ENCODE measurements at places on chromosomes 16 and 17.
A peak's percentile ranks its signal among the peaks of the same experiment; 100 is the strongest.

GRCh38 chr16:89332243-89332901, 114.9 kb downstream of the ZNF778 start:
- no peak for DNase-seq

DNA sequence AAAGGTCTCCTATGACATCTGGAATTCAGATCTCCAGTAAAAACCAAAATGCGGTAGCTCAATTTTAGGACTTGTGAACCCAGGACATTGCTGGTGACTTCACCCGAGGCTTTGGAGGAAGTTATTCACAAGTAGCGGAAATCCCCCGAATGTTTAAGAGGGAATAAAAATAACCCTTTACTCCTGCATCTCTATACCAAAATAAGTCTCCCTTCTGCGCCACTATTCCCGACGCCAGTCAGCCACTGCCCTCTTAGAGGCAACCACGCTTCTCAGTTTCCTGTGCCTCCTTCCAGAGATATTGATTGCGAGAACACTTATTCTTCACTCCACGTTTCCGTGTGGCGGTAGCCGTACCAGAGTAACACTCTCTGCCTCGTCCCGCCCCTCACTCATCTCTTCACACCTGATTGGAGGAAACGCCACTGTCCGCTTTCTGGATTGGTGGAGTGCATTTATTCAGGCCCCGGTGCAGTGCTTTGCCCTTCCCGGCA, 27.4 kb downstream of the EMP2 start:
- DNase-seq = no peak

DNA sequence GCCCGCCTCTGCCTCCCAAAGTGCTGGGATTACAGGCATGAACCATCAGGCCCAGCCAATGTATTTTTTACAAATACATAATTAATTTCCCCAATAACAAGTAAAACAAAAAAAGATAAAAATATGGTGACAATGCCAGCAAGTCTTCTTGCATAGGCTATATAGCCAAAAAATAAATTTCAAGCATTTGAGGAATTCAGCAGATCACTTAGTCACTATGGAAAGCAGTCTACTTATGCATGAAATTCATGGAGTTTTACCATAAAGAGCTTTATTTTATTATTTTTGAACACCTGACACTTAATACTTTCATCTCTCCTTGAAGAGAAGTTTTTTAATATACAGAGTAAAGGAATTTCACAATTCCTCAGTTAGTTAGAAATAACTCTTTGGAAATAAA, 56.4 kb downstream of the BRIP1 start:
- no peak for DNase-seq

DNA sequence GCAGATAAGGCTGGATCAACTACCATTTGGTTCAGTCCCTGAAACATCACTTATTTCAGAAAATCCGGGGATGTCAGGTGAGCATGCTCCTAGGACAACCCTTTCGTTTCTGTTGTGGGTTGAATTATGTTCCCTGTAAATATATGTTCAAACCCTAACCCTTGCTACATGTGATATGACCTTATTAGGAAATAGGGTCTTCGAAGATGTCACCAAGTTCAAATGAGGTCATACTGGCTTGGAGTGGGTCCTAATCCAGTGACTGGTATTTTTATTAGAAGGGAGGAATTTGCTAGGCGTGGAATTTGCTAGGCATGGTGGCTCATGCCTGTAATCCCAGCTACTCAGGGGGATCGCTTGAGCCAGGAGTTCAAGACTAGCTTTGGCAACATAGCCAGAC, 21.3 kb downstream of the SNX20 start:
- DNase-seq = no peak

DNA sequence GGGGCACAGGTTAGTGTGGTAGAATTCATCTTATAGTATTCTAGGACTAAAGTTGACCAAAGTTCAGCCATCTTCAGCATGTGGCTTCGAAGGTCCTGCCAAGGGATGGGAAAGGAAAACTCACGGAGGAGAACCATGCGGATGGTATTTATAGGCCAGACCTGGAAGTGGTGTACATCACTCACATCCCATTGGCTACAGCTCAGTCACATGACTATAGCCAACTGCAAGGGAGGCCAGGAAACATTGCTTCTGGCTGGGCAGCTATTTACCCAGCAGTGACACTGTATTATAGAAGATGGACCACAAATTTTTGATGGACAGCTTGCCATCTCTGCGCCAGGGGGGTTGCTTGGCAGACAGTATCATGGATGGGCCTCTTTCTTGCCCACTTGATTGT, 35.7 kb upstream of the COQ7 start:
- DNase-seq = no peak

- DNase-seq = no peak
These were observed 244.0 kb downstream of the CPPED1 start for GRCh38 chr16:12559714-12560113.

- no peak for DNase-seq
These were observed 125.2 kb upstream of the SOX9 start for GRCh38 chr17:71995590-71995989.

DNA sequence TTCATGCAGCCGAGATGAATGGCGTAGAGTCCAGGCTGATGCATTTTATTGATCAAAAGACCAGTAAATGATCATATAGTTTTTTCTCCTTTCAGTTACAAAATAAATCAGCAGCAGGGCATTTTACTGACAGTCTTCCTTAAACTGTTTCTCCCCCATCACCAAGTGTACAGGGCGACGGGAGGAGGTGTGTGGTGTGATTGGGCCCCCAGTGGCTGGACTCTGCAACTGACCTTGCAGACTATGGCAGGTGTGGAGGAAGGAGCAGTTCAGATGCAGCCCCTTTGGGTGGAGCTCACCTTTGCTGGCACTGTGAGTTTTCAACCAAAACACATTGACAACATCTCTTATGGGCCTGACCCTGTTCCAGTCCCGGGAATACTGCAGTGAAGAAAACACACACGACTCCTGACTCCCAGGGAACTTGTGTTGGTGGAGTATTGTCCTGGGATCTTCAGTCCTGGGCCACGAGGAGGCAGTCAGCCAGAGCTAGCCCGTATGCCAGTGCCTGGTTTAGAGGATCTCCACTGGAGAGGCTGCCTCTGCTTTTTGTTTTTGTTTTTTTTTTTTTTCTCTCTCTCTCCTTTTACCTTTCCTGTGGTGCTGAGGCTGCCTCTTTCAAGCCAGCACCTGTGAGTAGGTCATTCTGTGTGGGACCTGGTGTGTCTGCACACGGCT, 29.8 kb downstream of the KIAA0513 start:
- no peak for DNase-seq

DNA sequence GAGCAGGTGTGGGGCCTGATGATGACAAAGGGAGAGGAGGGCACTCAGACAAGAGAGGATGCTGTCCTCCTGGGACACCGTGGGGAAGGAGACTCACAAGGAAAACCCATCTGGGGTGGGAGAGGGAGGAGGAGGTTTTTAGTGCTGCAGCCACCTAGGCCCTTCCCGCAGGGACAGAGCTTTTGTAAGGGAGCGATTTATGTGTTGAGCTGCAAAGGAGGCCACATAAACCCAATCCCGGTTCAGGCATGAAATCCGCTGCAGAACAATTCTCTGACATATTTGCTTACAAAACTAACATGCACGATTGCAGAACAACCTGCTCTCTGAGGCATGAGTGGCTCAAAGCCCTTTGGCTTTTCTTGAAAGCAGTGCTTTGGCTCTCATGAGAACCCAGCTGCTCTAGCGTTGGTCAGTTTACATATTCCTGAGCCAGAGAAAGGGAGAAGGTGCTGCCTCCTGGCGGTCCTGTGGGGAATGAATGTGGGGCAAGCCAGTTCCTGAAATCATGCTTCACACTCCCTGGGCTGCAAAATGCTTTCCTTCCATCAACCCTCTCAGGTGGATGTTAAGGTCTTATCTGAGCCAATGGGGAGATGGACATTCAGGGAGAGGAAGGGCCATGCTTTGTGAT, 122.4 kb upstream of the NLRP1 start:
- peak; percentile 34 for DNase-seq

- peak; percentile 81 for DNase-seq
These were observed 16.8 kb downstream of the NQO1 start for GRCh38 chr16:69709456-69710084.

DNA sequence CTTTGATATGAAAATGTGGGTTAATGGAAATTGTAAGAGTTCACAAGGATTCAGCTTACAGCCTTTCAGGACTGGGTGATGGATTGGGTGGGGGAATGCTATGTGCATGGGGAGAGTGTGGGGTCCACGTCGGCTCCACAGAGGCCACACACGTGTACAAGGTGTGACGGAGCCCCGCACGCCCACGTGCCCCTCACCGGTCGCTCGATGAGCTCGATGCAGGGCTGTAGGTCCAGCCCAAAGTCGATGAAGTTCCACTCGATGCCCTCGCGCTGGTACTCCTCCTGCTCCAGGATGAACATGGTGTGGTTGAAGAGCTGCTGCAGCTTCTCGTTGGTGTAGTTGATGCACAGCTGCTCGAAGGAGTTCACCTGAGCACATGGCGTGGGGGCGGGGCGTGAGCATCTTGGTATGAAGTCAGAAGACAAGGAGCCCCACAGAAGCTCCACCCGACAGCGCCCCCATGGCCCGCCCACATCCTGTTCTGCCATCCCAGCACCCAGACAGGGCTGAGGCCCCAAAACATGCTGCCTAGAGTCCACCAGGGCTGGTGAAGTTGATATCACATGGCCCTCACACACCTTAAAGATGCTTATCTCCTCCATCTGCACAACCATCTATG, 99.1 kb downstream of the MYH11 start:
- DNase-seq = no peak

DNA sequence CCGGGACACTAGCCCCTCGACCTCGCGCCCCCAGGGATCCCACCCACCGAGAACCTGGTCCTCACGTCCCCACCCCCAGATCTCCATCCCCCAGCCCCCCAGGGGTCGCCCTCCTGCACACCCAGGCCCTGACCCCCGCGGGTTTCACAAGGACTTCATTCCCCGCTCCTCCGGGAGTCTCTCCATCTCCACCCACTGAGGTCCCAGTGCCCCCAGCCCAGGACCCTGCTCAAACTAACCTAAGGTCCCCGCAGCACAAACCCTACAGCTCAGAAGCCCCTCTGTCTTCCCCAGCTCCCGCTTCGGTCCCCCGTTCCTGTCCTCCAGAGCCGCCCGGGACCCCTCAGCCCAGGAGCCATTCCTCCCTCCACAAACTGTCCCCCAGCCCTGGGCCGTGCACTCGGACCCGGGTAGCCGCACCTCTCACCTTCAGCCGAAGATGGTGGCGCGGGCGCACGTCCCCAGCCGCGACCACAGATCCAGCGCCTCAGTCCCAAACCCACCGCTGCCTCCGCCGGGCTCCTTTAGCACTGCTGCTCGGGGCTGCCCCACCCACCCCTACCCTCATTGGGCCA, at the start of gene MYH10:
TSS of gene MYH10 (minus strand) at position 499 of the 575 bp plus-strand sequence. CDS start 7,479 bp downstream, outside the sequence.
- DNase-seq = no peak

- peak; percentile 49 for DNase-seq
These were observed 55.4 kb downstream of the CFDP1 start for GRCh38 chr16:75377729-75378386.

- DNase-seq = no peak
These were observed 235.1 kb downstream of the ABCC12 start for GRCh38 chr16:47920709-47921108.

- no peak for DNase-seq
These were observed 36.0 kb upstream of the SREBF1 start for GRCh38 chr17:17872547-17873345.

DNA sequence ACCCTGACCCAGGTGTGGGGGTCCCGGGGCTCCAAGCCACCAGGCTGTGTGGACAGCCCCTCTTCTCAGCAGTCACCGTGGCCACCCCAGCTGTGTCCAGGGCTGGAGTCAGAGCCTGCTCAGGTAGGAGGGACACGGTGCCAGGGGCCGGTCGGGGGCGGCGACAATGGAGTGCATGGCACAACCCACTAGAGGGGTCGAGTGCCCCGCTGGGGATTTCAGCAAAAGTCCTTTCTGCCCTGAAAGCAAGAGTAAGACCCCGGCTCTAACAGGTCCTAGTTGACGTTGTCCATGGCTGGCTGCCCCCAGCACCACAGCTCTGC, 11.3 kb downstream of the UTS2R start:
- DNase-seq = no peak

GRCh38 chr16:85094176-85094805, 18.0 kb downstream of the CIBAR2 start:
- no peak for DNase-seq

GRCh38 chr16:89944773-89945172, 3.8 kb upstream of the DEF8 start:
- DNase-seq = no peak

- no peak for DNase-seq
These were observed 358.3 kb downstream of the SEC14L1 start for GRCh38 chr17:77498791-77499698.

GRCh38 chr16:4618645-4619418, 4.1 kb upstream of the UBALD1 start:
- DNase-seq = no peak

GRCh38 chr16:87548046-87548445, 54.3 kb upstream of the JPH3 start:
- DNase-seq = no peak

Data from NCI-H1417 (cell line).